ENCODE measurements at places on chromosomes 13 and 19.

GRCh38 chr19:13995017-13995728, 10.9 kb downstream of the RFX1 start:
- no peaks in the 10 kb centered on the region for H3K4me1 ChIP-seq
- H3K36me3 ChIP-seq = peaks cover 8% of the 10 kb centered on the region
- H3K27ac ChIP-seq = no peak overlapping the region
- no peak for DNase-seq

DNA sequence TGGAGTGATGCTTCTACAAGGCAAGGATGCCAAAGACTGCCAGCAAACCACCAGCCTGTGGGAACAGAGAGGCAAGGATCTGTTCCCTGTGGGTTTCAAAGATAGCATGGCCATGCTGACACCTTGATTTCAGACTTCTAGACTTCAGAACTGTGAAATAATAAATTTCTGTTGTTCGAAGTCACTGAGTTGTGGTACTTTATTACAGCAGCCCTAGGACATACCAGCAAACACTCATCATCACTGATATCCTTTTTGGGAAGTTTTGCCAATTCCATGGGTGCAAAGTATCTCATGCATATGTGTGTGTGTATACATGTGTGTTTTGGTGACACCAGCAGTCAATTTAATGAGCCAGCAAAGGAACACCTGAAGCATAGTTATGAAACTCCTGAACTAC, 21.0 kb downstream of the LMO7 start:
- no peaks in the 10 kb centered on the region for H3K27me3 ChIP-seq
- no peaks in the 10 kb centered on the region for H3K36me3 ChIP-seq
- no peak overlapping the region for H3K27ac ChIP-seq
- no peaks in the 10 kb centered on the region for H3K4me1 ChIP-seq
- no peak for DNase-seq

GRCh38 chr19:3132971-3133792, 2.7 kb upstream of the GNA15 start:
- H3K36me3 ChIP-seq = peaks cover 3% of the 10 kb centered on the region
- no peak for DNase-seq
- no peak overlapping the region for H3K4me3 ChIP-seq
- H3K27me3 ChIP-seq = no peaks in the 10 kb centered on the region

DNA sequence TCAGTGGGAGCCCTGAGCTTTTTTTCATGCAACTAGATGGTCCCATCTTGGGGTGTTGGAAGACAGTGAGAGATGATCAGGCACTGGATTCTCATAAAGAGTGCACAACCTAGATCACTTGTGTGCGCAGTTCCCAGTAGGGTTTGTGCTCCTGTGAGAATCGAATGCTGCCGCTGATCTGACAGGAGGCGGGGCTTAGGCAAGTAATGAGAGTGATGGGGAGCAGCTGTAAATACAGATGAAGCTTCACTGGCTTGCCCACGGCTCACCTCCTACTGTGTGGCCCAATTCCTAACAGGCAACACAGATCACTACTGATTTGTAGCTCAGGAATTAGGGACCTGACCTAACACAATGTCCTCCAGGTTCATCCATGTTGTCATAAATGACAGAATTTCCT, 43.6 kb upstream of the UBAC2 start:
- no peak for DNase-seq
- no peak overlapping the region for H3K4me3 ChIP-seq
- H3K4me1 ChIP-seq = peaks cover 7% of the 10 kb centered on the region
- no peak overlapping the region for H3K27ac ChIP-seq
- no peaks in the 10 kb centered on the region for H3K27me3 ChIP-seq
- no peaks in the 10 kb centered on the region for H3K36me3 ChIP-seq

DNA sequence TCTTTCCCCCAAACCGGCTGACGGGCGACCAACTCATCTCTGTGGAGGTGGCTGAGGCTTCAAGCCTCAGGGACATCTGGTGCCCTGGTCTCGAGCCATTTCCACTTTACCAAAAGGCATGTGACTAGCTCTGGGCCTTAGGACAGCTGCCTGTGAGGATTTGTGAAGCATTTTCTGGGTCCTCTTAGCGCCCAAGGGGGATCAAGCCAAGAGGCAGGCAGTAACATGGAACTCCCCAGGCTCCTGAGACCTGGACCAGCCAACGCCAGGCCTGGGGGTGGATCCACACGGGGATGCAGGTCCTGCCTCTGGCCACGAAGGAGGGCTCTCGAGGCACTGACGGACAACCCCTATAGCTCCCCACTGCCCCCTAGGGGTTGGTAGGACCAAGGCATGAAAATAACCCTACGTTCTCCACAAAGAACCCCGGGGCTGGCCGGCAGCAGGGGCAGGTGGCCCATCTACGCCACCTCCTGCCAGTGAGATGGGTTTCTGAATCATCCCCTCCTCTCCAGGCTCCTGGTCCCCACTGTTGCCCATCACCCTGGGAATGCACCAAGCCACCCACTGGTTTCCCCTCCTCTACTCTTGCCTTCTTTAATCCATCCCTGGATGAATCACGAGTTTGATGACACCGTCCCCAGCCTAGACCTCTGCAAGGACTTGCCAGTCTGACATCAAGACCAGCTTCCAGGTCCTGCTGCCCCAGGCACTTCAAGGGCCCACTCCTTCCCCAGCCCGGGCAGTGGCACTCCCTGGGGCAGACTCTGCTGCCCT, 7.0 kb upstream of the MYDGF start:
- H3K4me3 ChIP-seq = no peak overlapping the region
- no peaks in the 10 kb centered on the region for H3K27me3 ChIP-seq
- no peak overlapping the region for H3K27ac ChIP-seq
- H3K4me1 ChIP-seq = no peaks in the 10 kb centered on the region
- DNase-seq = no peak
- peaks cover 31% of the 10 kb centered on the region for H3K36me3 ChIP-seq

DNA sequence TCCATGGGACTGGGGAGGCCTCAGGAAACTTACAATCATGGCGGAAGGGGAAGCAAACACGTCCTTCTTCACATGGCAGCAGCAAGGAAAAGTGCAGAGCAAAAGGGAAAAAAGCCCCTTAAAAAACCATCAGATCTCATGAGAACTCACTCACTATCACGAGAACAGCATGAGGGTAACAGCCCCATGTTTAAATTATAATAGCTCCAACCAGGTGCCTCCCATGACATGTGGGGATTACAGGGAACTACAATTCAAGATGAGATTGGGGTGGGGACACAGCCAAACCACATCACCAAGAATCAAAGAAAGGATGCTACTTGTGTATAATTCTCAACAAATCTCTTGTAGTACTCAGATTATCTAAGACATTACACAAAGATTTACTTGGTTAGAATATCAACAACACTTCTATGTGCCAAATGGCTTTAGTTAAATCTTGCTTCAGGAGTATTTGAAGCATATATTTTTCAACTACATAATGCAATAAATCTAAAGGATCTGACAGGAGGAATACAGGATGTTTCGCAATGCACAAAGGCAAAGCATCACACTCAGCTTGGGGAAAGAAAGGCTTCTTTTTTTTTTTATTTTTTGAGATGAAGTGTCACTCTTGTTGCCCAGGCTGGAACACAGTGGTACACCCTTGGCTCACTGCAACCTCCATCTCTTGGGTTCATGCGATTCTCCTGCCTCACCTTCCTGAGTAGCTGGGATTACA, 180.0 kb downstream of the LHFPL6 start:
- no peaks in the 10 kb centered on the region for H3K36me3 ChIP-seq
- H3K4me1 ChIP-seq = no peaks in the 10 kb centered on the region
- no peak for DNase-seq
- no peaks in the 10 kb centered on the region for H3K27me3 ChIP-seq
- H3K27ac ChIP-seq = no peak overlapping the region

DNA sequence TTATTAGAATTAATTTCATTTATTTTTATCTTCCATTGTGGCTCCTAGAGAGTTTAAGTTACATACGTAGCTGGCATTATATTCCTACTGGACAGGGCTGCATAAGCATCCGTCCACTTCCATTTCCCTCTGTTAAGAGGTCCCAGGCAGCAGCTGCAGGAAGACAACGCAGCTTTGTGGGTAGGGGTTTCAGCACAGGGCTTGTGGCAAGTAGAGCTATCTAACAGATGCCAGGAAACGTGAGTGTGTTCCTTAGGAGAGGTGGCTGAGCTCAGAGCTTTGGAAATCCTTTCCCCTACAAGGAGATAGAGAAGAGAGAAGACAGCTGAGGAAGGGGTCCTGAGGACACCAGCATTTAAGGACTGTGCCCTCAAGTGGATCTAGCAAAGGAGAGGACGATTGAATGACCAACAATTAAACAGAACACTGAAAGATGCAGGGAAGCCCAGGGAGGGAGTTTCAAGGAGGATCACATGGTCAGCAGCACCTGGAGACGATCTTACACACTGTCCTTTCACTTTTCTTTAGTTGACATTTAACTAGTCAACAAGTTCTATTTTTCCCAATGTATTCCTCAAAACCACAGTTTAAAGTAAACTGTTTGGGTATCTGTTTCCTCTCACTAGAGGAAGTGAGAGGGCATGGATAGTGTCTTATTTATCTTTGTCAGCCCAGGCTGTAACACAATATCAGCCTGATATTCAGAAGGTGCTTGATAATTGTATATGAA, 2.3 kb upstream of the N4BP2L1 start:
- H3K36me3 ChIP-seq = no peaks in the 10 kb centered on the region
- peaks cover 25% of the 10 kb centered on the region for H3K4me1 ChIP-seq
- H3K27ac ChIP-seq = no peak overlapping the region

- no peaks in the 10 kb centered on the region for H3K27me3 ChIP-seq
- no peaks in the 10 kb centered on the region for H3K36me3 ChIP-seq
- H3K4me1 ChIP-seq = no peaks in the 10 kb centered on the region
- no peak overlapping the region for H3K27ac ChIP-seq
- no peak for DNase-seq
Observed at GRCh38 chr13:104387510-104387909, 1321.3 kb upstream of the SLC10A2 start.
